ENCODE measurements at places on chromosomes 1 and 21.

GRCh38 chr1:43786201-43786958, 79.0 kb downstream of the ST3GAL3 start:
- DNase-seq: no peak

- DNase-seq: no peak
These were observed 65.2 kb downstream of the GBP6 start for GRCh38 chr1:89429062-89429461.

DNA sequence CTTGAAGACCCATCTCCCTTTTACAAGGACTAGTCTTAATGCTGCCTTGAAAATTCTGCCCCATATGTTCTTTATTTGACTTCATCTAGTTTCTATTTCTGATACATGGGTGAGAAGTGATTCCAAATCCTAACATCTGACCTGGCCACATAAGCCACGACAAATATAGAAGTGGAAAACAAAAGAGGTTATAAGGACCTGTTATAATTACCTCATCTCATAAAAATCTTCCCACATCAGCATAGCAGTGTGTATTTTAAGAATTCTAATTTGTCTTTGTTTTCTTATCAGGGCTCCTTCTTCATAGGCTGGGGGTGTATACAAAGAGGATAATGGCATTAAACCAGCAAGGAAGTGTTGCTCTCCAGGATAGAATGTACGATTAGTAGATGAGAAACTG, 1007.4 kb downstream of the TTLL7 start:
- DNase-seq: no peak

GRCh38 chr1:175839779-175840669, 96.6 kb upstream of the TNR start:
- DNase-seq: no peak

- DNase-seq: no peak
These were observed 943 bp downstream of the SEMA6C start for GRCh38 chr1:151145304-151146071.

- no peak for DNase-seq
These were observed 37.0 kb upstream of the PUM1 start for GRCh38 chr1:31102501-31102950.

GRCh38 chr1:156794506-156795373, 21.9 kb downstream of the SH2D2A start:
- no peak for DNase-seq

DNA sequence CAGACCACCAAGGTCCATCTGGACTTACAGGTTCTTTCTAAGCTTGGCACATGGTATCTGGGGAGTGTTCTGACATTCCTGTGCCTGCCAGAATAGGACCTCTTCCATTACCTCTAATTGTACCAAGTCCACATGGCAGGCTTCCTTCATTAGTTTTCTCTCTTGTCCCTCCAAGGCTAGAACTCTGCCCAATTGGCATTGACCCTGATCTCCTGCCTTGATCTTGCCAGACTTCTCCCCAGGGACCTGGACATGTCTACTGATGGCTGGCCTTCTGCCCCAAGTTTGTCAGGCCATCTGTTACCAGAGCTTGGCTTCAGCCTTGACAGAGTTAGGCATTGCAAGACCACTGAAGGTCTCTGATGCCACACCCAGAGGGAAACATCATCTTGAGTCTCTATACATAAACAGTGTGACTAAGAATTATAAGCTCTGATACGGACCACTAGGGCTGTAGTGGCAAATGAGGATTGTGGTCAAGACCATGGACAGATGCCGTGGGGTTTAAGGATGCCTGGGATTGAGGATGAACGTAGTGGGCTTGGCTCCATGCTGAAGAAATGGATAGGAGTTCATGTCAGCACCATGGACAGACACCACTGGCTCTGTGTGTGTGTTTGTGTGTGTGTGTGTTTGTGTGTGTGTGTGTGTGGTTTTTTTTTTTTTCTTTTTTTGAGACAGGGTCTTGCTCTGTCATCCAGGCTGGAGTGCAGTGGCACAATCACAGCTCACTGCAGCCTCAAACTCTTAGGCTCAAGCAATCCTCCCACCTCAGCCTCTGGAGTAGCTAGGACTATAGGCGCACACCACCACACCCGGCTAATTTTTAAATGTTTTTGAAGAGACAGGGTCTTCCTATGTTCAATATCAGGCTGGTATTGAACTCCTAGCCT, 19.5 kb upstream of the PSMB2 start:
- DNase-seq: no peak

DNA sequence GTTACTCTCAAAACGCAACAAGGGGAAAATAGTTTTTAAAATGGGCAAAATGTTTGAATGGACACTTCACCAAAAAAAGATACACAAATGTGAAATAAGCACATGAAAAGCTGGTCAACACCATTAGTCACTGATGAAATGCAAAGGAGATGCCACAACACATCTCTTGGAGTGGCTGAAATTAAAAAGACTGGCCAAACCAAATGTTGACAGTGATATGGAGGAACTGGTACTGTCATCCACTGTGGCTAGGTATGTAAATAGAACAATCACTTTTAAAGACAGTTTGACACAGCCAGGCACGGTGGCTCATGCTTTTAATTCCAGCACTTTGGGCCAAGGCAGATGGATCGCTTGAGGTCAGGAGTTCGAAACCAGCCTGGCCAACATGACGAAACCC, 91.1 kb downstream of the POFUT2 start:
- DNase-seq: no peak

DNA sequence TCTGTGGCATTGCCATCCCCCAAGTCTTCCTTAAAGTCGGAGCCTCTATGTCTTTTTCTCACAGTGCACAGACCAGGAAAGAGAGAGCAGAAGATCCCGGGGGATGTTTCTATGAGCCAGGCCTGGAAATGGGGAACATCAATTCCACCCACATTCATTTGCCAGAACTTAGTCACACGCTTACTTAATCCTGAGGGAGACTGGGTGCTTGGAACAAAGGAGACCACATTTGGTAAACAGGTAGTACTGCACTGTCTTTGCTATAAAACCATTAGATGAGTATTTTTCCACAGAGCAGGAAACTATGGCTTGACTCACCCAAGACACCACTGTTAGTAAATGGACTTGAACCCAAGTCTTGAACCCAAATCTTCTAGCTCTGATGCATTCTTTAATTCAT, 60.7 kb upstream of the CTTNBP2NL start:
- no peak for DNase-seq

GRCh38 chr1:208910161-208910560, 666.0 kb upstream of the PLXNA2 start:
- no peak for DNase-seq

DNA sequence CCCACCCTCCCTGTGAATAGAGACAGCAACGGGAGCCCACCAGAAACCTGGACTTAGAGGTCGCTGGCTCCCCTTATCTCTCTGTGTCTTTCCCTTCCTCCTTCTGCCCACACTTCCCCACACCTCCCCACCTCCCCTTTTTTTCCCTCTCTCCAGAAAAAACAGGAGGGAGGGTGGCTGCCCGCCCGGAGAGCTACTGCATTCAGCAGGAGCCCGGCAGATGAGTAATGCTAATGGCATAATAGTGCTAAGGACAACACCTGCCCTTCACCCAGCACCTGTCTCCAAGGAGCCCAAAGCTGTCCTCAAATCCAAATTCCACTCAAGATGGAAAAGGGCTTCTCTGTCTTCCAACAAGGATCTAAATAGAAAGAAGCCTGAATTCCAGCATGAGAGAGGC, 11.4 kb upstream of the PRELP start:
- DNase-seq: no peak

DNA sequence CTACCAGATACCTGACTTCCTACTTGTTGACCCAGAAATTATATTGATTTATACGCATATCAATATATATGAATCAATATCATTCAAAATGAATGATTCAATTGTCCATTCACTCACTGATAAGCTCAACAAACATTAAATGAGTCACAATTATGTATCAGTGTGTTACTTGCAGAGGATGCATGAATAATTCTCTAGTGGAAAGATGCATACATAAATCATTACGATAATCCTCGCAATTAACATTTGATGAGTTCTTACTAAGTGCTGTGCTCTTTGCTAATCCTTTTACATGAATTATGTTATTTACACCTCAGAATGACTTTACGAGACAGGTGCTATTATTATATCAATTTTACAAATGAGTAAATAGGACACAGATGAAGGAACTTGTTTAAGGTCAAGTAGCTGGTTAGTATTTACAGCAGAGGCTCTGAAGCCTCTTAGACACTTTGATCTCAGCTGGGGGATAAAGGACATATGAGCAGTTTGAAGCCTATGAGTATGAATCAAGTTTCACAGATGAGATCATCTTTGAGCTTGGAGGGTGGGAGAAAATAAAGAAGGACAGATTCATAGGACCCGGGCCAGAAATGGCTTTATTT, 112.8 kb upstream of the ADAMTS5 start:
- no peak for DNase-seq

DNA sequence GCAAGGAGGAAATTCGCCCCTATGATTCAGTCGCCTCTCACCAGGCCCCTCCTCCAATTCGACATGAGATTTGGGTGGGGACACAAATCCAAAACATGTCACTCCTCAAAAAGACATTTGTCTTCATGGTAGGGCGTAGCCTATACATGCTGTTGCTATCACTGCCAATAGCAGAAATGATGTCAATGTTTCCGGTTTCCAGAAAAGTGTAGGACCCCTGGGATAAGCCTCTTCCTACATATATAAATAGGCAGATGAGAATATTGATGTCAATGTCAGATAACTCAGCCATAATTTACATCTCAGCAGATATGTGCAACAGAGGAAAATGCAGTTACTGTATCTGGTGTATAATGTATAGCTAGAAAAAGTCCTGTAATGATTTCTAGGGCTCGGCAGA, 16.7 kb downstream of the LRRC3 start:
- DNase-seq: no peak

DNA sequence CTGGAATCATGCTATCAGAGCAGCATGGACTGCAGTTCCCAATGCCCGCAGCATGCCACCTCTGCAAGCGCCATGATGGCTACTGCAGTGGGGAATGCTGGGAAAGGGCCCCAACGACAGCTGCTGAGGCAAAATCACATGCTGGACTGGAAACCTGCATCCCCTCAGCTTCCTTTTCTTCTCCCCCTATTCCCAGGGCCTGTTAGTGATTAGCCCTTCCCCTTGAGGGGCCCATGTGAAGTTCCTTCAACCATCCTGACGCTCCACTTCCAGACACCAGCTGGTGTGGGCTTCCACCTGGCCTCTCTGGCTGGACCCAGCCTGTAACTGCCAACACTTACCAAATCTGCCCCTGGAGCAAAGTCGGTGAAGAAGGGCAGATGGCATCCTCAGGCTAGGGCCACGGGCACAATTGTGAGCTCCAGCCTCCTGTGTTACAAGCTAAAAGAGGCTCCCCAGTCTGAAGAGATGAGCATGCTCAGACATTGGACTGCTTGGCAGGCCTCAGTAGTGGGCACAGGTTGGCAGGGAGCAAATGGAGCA, 22.1 kb upstream of the SDC3 start:
- no peak for DNase-seq

GRCh38 chr1:30981172-30981571, 72.6 kb upstream of the SDC3 start:
- no peak for DNase-seq

GRCh38 chr1:216705676-216706075, 17.6 kb downstream of the ESRRG start:
- DNase-seq: no peak

DNA sequence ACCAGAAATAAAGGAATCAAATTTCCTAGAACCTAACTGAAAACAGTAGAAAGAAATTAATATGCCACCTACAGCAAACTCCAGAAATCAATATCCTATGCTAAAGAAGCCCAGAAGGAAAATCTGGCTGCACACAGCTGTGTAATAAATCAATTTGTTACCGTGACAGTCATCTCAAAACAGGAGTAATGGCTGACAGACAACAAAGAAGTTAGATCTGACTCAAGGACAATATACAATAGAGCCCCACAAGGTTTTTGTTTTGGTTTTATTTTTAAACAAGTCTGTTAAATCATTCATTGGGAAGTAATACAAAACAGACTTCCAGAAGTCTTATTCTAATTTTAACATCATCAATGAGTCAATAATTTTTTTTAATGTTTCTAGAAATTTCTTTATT, 168.4 kb downstream of the RERE start:
- no peak for DNase-seq

GRCh38 chr1:12038356-12039163, 19.3 kb downstream of the MIIP start:
- no peak for DNase-seq

GRCh38 chr1:44700573-44700972, 26.1 kb downstream of the ARMH1 start:
- DNase-seq: no peak

DNA sequence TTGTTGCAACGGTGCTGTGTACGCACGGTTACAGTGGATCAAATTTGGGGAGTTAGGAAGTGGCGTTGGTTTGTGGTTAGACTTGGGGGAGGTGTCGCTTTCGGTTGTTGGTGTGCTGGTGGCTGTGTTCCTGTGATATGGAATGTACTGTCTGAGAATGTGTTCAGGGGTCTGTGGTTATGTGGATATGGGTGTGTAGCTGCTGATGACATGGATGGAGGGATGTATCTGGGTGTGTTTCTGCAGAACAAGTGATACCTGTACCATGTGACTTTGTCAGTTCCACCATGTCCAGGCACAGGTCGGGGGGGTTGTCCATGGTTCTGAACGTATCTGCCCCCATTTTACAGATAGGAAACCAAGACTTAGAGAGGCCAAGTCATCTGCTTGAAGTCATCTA, 22.7 kb downstream of the PAX7 start:
- no peak for DNase-seq

GRCh38 chr1:67053535-67053784, 488 bp downstream of the SLC35D1 start:
- DNase-seq: no peak

GRCh38 chr1:28601696-28602095, 9.6 kb downstream of the RAB42 start:
- peak; percentile 66 for DNase-seq

DNA sequence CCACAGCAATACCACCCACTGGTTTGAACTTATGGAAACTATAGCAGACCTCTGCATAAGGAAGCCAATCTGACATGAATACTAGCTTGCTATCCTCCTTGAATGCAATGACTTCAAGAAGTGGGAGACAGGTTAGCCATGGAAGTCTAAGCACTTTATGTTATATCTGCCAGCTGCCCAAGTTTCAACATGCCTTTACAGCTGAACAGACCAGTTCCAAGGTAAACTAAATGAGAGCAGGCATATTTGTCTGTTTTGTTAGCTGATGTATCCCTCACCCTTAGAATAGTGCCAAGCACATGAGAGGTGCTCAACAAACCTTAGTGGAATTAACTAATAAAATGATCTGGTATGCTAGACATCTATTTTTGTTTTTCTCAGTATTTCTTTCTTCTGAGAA, 65.1 kb downstream of the ALG14 start:
- DNase-seq: no peak

- no peak for DNase-seq
These were observed 9.7 kb upstream of the ADGRB2 start for GRCh38 chr1:31773861-31774260.

GRCh38 chr1:236502972-236503639, 20.7 kb upstream of the LGALS8 start:
- DNase-seq: peak; percentile 36

GRCh38 chr1:227268943-227269342, 49.3 kb downstream of the CDC42BPA start:
- DNase-seq: no peak

All from HCT116 (cell line).